ENCODE measurements at places on chromosomes 3 and 15. TPM values are rescaled to one million over a fixed set of nuclear protein-coding genes. Genes with fewer than 3 reads are reported as not detected.

Gene CADM2
- total RNA-seq = not detected

Gene IQCH
- total RNA-seq = 2.4 TPM

Gene LDHAL6B
- total RNA-seq = not detected

Gene MAPKBP1
- total RNA-seq = 27.8 TPM

Gene FAM107A
- total RNA-seq = not detected

Gene TGM4
- total RNA-seq = 0.08 TPM

Gene SLC15A2
- 2.2 TPM for total RNA-seq

Gene TGM5
- total RNA-seq = 0.16 TPM

Gene WDR93
- not detected for total RNA-seq

Gene PLA1A
- total RNA-seq = not detected

Gene CAND2
- 1.0 TPM for total RNA-seq

Gene TNK2
- 32.4 TPM for total RNA-seq

Gene GRK7
- total RNA-seq = not detected

Gene BCL6
- 4.9 TPM for total RNA-seq

Gene CAMK1
- total RNA-seq = 7.3 TPM

Gene ATP13A5
- not detected for total RNA-seq

Gene IQCF5
- not detected for total RNA-seq

Gene UROC1
- total RNA-seq = not detected

Gene RARB
- not detected for total RNA-seq

Gene MUSTN1
- total RNA-seq = 1.6 TPM

Gene PSMD2
- 672 TPM for total RNA-seq

Gene ZFYVE19
- 42.6 TPM for total RNA-seq

Gene CLRN1
- total RNA-seq = not detected

Gene RBP2
- total RNA-seq = not detected

Gene CELF6
- total RNA-seq = not detected

Gene IL5RA
- not detected for total RNA-seq

Gene NME9
- total RNA-seq = not detected

Gene TNIK
- total RNA-seq = 0.61 TPM

Gene EOGT
- total RNA-seq = 38.4 TPM

Gene CPN2
- total RNA-seq = not detected

Gene AKAP13
- 19.7 TPM for total RNA-seq

Gene SUCNR1
- not detected for total RNA-seq

Gene BUB1B
- total RNA-seq = 30.6 TPM

Gene SLC28A2
- total RNA-seq = not detected

Gene STXBP5L
- not detected for total RNA-seq

Gene TM4SF18
- 0.46 TPM for total RNA-seq

Gene ARGFX
- total RNA-seq = not detected

Gene SEMA3G
- not detected for total RNA-seq

Gene FILIP1L
- 8.0 TPM for total RNA-seq

Gene PPM1L
- total RNA-seq = 0.31 TPM

Gene OTOL1
- not detected for total RNA-seq

Gene CFAP92
- 0.61 TPM for total RNA-seq

Gene GPR171
- total RNA-seq = not detected

Gene CNTN6
- total RNA-seq = not detected

Gene PDIA5
- 33.0 TPM for total RNA-seq

Gene RBM6
- total RNA-seq = 32.3 TPM

Gene CD80
- total RNA-seq = not detected

Gene TNFSF10
- 30.1 TPM for total RNA-seq

Gene AP3S2
- 36.7 TPM for total RNA-seq

Gene ATP10A
- total RNA-seq = not detected

Gene VWA5B2
- not detected for total RNA-seq

Gene MUC4
- not detected for total RNA-seq

Gene SOX14
- total RNA-seq = not detected

Gene ADGRG7
- not detected for total RNA-seq

Gene FXR1
- total RNA-seq = 89.3 TPM

Gene CACNA2D3
- total RNA-seq = not detected

Gene ROBO1
- 16.6 TPM for total RNA-seq
